ENCODE measurements at places on chromosomes 4 and X. TPM values are rescaled to one million over a fixed set of nuclear protein-coding genes. Genes with fewer than 3 reads are reported as not detected.

Gene HSD17B13
- total RNA-seq, result 0.03 TPM

Gene ALB
- 0.16 TPM for total RNA-seq

Gene ATP1B4
- total RNA-seq, result not detected

Gene TMSB15B
- 6.5 TPM for total RNA-seq

Gene PCDH11X
- total RNA-seq, result 0.01 TPM

Gene TGIF2LX
- not detected for total RNA-seq

Gene NAP1L5
- 2.0 TPM for total RNA-seq

Gene IKBKG
- total RNA-seq, result 45.9 TPM

Gene FAM9B
- not detected for total RNA-seq

Gene YIPF7
- not detected for total RNA-seq

Gene PI4K2B
- 7.8 TPM for total RNA-seq

Gene WNK3
- total RNA-seq, result 0.11 TPM

Gene TIGD4
- total RNA-seq, result 0.31 TPM

Gene NHS
- 2.0 TPM for total RNA-seq
